ENCODE measurements at places on chromosomes 11 and 22.

GRCh38 chr11:102345904-102346303, 1.1 kb upstream of the BIRC2 start:
- DNase-seq = no peak

GRCh38 chr11:27933992-27934829, 173.7 kb downstream of the KIF18A start:
- DNase-seq = no peak

- DNase-seq = no peak
These were observed 35.0 kb downstream of the TPBGL start for GRCh38 chr11:75275581-75275980.

DNA sequence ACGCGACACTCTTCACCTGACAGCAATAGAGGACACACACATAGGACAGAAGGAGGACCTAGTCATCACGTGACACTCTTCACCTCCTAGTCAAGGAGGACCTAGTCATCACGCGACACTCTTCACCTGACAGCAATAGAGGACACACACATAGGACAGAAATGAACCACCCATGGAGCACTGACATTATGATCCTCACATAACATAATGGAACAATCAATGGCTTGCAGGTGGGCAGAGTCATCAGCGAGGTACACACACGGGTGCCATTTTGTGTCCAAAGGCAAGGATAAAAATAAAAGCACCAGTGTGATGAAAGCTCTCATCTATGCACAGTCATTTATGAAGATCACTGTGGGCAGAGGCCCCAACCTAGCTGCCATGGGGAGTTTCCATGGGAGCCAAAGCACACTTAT, 354.7 kb downstream of the LARGE1 start:
- DNase-seq = no peak

DNA sequence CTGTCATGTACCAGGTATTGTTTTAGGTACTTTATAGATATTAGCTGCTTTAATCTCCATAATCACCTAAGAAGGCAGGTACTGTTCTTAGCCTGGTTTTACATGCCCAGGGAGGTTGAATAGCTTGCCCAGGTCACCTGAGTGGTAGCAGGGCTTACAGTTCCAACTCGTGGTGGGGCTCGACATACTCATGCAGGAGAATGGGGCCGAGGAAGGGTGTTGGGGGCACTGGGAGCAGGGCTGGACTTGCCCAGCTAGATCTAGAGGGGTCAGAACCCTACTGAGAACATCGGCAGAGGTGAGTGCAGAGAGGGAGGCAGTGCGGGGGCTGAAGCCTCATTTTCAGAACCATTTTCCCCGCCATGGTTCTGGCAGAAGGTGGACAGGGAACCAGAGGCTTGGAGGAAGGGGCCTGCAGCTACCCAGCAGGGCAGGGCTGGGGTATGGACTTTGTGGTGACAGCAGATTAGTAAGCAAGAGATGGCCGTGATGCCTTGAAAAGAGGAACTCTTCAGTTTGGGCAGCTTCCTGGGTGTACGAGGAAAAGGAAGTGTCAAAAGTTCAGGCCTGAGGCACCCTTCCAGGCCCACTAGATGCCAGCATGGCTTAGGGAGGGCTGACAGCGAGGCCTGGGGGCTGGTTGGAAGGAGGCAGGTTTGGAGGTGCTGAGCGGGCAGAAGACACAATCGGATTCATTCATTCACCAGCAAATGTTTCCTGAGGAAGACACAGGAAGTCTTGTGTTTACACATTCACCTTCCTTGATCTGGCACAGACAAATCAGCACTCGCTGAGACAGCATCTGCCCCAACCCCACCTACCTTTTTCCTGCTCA, 54.7 kb upstream of the LYVE1 start:
- no peak for DNase-seq

DNA sequence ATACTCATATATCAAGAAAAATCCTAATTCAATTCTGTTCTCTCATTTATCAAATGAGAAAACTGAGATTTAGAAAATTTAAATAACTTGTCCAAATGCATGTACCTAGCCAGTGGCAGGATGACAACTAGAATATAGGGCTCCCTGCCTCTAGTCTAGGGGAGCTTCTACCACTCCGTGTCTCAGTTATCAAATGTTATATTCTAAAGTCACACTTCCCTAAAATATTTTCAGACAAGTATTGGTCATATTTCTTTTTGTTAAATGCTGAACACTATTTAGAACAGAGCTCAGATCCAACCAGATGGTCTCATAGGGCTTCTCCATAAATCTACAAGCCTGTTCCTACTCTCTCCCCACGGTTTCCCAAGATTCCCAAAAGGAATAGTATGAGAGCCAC, 26.3 kb downstream of the KCNJ1 start:
- DNase-seq = no peak

- no peak for DNase-seq
These were observed 4.1 kb upstream of the PC start for GRCh38 chr11:66962247-66962646.

- DNase-seq = no peak
These were observed 120.4 kb downstream of the PHF21B start for GRCh38 chr22:44889255-44889878.

- DNase-seq = peak; percentile 34
These were observed 1134.1 kb upstream of the CCDC90B start for GRCh38 chr11:84420271-84420670.

GRCh38 chr11:76327756-76328388, 53.1 kb downstream of the THAP12 start:
- DNase-seq = no peak

DNA sequence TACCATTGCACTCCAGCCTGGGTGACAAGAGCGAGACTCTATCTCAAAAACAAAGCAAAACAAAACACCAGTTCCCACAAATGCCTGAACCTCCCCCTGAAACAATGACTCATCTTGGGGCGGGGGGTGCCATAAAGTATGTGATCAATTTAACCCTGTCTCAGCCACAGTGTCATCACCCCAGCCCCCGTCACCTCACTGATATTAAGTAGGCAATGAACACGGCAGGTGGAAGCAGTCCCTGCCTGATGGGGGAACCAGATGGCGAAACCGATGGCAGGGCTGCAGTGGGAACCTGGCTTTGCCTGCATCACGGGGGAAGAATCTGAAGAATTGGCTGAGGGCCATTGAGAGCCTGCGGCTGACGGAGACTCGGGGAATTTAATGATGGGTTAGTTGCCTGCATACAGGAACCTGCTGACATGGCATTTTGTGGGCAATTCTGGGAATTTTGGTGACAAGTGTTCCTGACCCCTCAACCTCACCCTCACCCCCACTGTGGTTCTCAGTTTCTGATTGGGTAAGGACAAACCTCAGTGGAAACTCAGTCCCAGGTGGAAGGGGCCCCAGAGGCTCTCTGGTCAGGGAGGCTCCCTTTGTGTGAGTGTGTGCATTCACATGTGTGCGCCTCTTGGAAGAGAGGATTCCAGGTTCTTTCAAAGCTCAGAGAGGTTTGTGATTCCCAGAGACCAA, 39.1 kb upstream of the SHISAL1 start:
- peak; percentile 23 for DNase-seq

GRCh38 chr11:95429376-95429907, 198.4 kb upstream of the SESN3 start:
- DNase-seq = no peak

GRCh38 chr11:128240546-128240945, 346.8 kb downstream of the ETS1 start:
- DNase-seq = no peak

DNA sequence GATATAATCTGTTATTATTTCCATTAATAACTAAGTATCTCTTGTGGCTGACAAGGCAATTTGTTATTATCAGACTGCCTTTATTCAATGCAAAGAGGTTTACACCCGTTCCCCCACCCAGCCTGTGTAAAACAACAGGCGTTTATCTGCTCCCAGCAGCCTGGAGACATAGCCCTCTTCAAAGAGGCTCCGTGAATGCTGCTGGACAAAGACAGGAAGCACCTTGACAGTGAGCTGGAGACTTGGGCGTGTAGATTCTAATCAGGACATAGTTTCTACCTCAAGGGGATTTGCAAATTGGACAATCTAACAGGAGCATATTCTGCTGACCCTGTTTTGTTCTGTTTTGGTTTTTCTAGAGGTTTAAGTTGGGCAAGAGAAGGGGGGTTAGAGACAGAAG, 733.0 kb upstream of the KIRREL3 start:
- no peak for DNase-seq

DNA sequence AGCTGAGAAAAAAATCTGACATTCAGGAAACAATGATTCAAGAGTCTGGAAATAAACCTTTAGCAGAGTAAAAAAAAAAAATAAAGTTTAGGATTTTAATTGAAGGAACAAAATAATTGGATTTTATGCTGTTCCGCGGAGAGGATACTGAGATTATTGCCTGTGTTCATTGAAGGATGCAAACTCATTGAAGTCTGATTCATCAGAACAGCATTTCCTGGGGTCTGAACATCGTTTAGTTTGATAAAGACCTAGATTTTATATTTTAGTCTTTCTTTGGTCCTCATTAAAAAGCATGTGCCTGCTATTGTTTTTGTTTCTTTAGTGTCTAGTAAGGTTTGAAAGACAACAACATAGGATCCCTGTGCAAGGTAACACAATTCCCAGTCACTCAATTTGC, 4.5 kb downstream of the TLCD5 start:
- DNase-seq = no peak

DNA sequence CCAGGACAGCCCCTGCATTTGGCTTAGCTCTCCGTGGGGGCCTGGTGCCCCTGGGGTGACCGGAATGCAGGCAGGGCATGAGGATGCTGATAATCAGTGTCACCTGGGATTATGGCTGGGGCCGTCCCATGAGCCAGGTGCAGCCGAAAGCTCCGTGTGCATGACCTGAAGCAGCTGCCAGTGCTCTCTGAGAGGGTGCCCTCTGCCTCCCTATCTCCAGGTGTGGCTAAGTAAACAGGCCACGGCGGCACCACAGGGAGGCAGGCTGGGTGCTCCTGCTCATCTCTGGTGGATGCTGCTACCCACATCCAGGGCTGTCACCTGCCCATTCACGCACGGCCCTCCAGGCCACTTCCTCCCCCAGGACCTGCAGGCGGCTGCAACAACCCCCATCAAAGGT, 29.8 kb downstream of the DUSP8 start:
- DNase-seq = no peak

- no peak for DNase-seq
These were observed 66.7 kb downstream of the SYN3 start for GRCh38 chr22:32991353-32992101.

DNA sequence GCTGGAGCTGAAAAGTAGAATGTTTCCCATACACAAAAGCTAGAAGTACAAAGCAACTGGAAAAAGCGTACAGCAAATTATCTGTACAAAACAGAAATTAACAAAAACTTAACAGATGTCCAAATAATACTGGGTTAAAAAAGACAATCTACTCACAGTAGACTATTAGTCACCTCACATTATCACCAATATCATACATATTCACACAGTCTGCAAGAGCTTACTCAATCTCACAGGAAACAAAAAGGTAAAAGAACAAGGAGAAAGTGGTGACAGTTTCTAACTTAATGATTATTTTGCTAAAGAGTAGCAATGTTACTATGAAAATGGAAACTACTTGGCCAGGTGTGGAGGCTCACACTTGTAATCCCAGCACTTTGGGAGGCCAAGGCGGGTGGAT, 11.9 kb downstream of the CELF1 start:
- DNase-seq = no peak

- no peak for DNase-seq
These were observed 44.8 kb downstream of the SMIM38 start for GRCh38 chr11:69200331-69201065.

DNA sequence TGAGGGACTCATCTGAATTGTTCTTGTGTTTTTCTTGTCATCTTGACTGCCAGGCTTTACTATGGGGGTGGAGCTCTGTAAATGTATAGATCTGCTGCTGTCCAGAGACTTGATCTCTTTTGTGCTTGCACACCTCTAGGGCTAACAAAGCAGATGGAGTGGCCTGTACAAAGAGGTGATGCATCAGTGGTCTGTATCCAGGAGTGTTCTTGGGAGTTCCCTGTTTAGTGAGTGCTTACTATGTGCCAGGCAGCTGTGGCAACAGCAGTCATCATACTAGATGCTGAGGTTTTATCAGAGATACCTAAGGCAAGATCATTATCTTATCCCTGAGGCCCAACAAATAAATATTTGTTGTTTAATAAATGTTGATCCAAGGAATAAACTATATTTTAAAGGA, 33.4 kb downstream of the STIM1 start:
- DNase-seq = no peak

DNA sequence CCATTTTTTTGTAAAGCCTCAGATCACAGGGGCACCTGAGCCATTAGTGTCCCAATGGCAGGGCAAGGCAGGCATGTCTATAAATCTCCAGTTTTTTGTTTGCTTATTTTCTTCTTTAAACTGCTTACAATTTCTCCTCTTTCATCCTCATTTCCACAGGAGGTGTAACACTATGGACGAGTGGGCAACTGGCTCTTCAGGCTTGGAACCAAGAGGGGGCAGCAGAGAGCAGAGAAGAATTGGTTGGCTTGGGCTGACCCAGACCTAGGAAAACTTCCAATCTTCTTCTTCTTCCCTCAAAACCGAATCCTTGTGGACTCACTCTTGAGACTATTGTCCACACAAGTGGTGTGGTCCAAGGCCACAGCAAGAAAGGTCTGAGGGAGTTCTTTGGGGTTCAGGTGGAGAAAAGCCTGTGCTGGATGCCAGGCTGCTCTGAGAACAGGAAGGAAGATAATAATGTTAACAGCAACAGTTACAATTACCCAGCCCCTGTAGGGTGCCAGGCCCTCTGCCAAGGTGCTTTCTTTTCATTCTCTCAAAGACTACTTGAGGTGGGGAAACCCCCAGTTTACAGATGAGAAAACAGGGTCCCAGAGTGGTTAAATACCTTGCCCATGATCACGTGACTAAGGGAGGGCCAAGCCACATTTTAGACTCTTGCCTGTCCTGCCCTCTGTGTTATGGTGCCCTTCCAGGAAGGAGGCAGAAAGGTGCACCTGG, 70.7 kb upstream of the E2F8 start:
- peak; percentile 55 for DNase-seq

DNA sequence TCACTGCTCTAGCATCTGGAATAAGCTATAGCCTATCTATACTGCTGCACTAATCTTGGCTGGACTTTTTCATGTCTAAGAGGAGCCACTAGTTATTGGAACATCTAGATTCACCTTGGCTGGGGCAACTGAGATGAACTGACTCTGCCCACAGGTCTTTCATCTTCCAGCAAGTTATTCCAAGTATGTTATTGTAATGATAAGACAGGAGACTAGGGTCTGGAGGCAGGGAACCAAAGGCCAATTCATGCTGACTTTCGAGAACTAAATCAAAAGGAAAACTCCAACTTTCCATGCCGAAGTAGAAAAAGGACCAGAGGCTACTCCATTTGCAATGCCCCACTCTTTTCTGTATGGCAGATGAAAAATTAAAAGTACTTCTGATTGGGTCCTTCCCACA, 1243.0 kb upstream of the RAG2 start:
- DNase-seq = no peak
